ENCODE measurements at places on chromosomes 2 and 18. TPM values are rescaled to one million over a fixed set of nuclear protein-coding genes. Genes with fewer than 3 reads are reported as not detected.

- H3K36me3 ChIP-seq = no peaks in the 10 kb centered on the region
- H3K27me3 ChIP-seq = no peaks in the 10 kb centered on the region
- peaks cover 7% of the 10 kb centered on the region for H3K4me1 ChIP-seq
- H3K27ac ChIP-seq = no peak overlapping the region
These were observed 37.7 kb downstream of the COBLL1 start for GRCh38 chr2:164803776-164804466.

DNA sequence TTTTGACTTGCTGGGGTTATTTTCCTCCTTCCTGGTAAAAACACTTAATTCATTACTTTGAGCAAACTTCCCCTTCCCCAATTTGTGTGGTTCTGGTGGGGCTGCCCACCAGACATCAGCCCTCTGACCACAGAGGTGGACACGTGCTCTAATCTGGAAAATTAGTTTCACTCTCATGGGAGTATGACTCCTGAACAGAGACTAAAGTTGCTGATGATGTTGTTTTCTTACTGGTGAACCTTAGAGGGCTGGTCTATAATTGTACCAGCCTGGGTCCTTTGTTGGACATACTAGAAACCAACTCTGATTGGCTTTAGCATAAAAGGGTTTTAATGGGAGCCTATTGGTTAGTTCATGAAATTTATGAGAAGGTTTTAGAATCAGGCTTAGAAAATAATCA lies 54.1 kb upstream of the ACYP2 start:
- H3K27me3 ChIP-seq = no peaks in the 10 kb centered on the region
- no peak overlapping the region for H3K27ac ChIP-seq
- H3K36me3 ChIP-seq = no peaks in the 10 kb centered on the region
- H3K4me3 ChIP-seq = no peak overlapping the region
- no peak for DNase-seq
- H3K4me1 ChIP-seq = no peaks in the 10 kb centered on the region

DNA sequence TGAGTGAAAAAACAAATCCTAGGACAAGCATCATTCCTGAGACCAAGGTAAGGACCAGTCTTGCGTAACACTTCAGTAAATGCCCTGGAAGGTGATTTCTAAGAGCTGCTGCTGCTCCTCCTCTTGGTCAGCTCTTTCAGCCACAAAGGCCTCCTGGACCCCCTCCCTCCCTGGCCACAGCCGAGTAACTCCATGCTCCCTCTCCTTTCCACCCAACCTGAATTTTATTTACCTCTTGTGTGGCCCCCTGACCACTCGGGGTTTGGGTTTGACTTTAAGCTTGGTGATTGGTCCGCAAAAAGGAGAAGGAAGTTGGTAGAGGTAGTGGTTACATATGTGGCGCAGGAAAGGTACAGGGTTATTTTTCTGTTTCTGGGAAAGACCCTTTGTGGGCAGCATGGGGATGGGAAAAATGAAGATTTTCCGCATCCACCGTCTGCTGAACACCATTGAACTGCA lies 9.2 kb downstream of the HTRA2 start:
- H3K27ac ChIP-seq = no peak overlapping the region
- H3K4me3 ChIP-seq = no peak overlapping the region
- no peaks in the 10 kb centered on the region for H3K27me3 ChIP-seq
- DNase-seq = no peak
- no peaks in the 10 kb centered on the region for H3K4me1 ChIP-seq

DNA sequence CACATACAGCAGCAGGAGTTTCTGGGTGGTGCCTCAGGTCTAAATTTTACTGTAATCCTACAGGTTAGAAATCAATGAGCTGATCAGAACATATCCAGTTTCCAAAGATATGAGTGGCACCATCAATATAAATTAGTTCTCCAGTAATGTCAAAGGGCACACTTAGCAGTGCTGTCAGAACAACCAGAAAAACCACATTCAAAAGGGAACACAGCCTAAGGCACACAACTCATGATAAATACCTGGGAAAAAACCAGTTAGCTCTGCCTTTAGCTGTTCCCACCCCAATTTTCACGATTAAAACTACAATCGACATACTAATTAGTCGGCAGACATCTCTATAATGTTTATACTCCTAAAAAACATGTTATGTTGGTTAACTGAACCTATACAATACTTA lies 31.5 kb downstream of the ATP8B1 start:
- no peak for DNase-seq
- H3K36me3 ChIP-seq = peaks cover 20% of the 10 kb centered on the region
- no peak overlapping the region for H3K4me3 ChIP-seq
- H3K27ac ChIP-seq = no peak overlapping the region
- peaks cover 3% of the 10 kb centered on the region for H3K4me1 ChIP-seq

- no peak overlapping the region for H3K27ac ChIP-seq
- no peaks in the 10 kb centered on the region for H3K36me3 ChIP-seq
- no peaks in the 10 kb centered on the region for H3K27me3 ChIP-seq
These were observed 16.1 kb downstream of the KCNS3 start for GRCh38 chr2:17894556-17894955.

DNA sequence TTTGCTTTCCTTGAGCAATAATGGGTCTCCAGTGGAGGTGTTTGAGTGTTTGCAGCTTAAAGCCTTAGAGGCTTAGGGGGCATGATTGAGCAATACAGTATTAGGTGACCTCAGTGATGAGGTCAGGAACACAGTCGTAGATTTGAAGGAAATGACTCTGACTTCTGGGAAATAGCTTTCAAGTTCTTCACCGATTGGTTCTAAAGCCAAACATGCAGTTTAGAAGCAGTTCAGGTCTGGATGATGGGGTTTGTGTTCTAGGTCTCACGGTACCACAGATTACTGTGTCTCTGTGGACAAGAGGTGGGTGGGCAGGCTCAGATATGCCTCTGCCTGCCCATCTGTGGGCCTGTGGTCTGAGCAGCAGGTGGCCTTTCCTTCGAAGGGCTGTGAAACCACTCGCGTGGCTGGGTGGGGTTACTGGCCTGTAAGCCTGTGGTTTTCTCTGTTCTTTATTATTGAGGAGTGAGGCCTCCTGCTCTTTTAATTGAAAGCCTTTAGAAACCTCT lies 7.8 kb downstream of the MTHFD2 start:
- H3K4me1 ChIP-seq = peaks cover 12% of the 10 kb centered on the region
- DNase-seq = no peak
- no peak overlapping the region for H3K4me3 ChIP-seq
- H3K27ac ChIP-seq = no peak overlapping the region
- H3K27me3 ChIP-seq = no peaks in the 10 kb centered on the region

DNA sequence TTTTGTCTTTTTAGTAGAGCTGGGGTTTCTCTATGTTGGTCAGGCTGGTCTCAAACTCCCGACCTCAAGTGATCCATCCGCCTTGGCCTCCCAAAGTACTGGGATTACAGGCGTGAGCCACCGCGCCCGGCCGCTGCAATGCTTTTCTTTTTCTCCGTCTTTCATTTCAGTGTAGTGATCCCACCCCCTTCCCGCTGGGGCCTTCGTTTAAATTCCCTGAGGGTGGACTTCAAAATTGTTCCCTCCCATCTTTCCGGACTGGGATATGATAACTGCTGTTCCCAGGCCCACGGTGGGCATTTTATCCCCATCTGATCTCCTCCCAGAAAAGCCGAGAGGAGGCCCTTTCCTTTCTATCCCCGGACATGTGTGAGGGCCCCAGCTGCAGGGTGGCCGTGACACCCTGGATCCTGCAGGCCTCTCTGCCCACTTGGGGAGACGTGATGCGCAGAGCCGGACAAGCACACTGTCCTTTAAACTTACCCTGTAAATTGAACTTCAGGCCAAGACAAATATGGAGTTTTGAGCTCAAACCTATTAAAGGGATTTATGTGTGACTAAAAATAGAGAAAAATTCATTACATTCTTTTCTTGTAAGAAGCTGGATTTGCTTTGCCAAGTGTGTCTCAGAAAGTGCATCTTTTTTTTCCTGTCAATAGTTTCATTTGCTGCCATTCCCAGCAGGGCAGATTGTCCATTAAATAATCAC lies 54.5 kb upstream of the AFF3 start:
- peaks cover 22% of the 10 kb centered on the region for H3K4me1 ChIP-seq
- DNase-seq = peak; percentile 24

GRCh38 chr2:4883375-4883774 lies 808.8 kb upstream of the SOX11 start:
- no peak overlapping the region for H3K4me3 ChIP-seq
- no peaks in the 10 kb centered on the region for H3K4me1 ChIP-seq
- no peaks in the 10 kb centered on the region for H3K36me3 ChIP-seq
- H3K27me3 ChIP-seq = no peaks in the 10 kb centered on the region

Gene KIF3C
- polyA plus RNA-seq = 18.6 TPM

Gene FLACC1
- polyA plus RNA-seq = 0.44 TPM

Gene DCDC2C
- not detected for polyA plus RNA-seq
